ENCODE measurements at places on chromosomes 13 and 19.

DNA sequence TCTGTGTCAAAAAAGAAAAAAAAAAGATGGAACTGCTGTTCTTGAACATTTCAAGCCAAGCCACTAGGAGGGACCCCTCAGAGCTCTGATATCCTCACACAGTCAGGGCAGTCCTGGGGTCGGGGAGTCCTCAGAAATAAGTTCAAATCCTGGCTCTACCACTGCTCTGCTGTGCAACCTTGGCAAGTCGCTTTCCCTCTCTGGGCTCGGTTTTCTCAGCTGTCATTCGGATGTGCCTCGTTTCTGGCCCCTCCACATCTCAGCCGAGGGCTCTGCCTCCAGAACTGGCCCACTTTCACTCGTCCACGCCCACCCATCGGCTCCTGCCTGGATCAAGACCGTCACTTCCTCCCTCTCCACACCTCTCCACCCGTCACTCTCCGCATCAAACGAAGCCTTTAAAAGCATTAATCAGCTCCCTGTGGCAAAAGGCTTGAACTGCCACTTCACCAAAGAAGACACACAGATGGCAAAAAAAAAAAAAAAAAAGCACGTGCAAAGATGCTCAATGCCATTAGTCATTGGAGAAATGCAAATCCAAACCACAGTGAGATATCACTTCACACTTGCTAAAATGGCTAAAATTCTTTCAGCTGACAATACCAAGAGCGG, 7.4 kb upstream of the ZNRF4 start:
- no peak for DNase-seq

DNA sequence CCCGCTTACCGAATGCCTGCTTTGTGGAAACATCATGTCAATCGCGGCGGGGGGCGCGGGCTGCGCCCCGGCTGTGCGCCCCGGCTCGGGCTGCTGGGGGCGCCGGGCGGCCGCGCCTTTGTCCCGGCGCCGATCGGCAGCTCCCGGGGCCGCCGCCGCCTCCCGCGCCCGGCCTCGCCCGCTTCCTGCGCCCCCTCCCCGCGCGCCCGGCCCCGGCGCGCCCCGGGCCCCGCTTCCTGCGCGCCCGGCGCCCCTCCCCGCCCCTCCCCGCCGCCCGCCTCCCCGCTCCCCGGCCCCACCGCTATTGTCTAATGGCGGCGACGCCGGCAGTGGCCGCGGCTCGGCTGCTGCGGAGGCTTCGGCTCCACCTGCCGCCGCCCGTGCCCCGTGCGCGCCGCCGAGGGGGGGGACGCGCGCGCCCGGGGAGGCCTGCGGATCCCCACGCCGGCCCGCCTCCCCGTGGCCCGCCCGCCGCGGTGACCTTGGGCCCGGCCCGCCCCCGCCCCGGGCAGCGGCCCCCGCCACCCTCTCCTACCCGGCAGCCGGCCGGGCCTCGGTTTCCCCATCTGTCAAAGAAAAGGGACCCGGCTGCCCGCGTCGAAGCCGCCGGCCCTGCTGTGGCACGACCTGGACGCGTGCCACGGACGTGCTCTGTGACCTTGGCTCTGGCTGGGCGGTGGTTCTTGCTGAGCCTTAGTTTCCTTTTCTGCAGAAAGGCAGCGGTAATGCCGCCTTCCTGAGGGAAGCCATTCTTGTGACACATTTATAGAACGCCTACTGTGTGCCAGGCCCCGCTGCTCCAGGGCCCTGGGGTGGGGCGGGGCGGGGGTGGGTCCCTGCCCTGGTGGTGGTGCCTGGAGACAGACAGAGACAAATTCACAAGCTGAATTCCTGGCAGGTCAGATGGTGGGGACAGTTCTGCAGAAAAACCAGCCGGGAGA, at the start of gene TLE5:
Gene TLE5, minus strand, starts transcription at position 331 of the 941 bp plus-strand sequence. Its CDS starts 295 bp downstream, at position 36.
- DNase-seq, result no peak

DNA sequence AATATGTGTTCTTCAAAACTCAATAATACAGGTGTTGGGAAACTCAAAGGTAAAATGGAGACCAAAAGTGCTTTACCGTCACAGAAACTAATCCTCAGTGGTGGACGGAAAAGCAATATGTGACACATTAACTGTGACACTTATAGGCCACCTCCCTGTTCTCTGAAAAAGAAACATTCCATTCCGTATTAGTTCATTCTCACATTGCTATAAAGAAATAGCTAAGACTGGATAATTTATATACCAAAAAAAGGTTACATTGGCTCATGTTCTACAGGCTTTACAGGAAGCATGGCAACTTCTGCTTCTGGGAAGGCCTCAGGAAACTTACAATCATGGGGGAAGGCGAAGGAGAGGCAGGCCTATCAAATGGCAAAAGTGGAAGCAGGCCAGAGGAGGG, 435.3 kb upstream of the HTR2A start:
- no peak for DNase-seq

GRCh38 chr19:39411081-39411831, 1.2 kb upstream of the PLEKHG2 start:
- DNase-seq, result no peak

- no peak for DNase-seq
Observed at GRCh38 chr13:18212873-18213272, 968.8 kb downstream of the TUBA3C start.

DNA sequence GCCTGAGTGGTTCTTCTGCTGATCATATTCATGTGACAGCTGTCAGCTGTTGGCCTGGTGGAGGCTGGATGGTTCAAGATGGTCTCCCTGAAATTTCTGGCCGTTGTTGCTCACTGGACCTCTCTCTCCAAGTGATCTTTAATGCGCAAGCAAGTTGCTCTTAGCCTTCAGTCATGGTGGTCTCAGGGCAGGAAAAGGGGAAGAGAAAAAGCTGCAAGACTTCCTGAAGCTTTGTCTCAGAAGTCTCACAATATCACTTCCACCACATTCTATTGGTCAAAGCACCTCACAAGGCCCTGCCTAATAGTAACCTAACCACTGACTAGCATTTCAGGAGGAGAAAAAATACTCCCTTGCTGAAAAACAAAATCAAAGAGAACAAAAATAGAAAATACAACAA, 1.6 kb upstream of the ZNF567 start:
- no peak for DNase-seq

GRCh38 chr13:110412132-110412914, 105.2 kb downstream of the COL4A2 start:
- peak; percentile 36 for DNase-seq

GRCh38 chr19:12837225-12837624, 1.1 kb upstream of the MAST1 start:
- no peak for DNase-seq
